Hematopoietic multipotent progenitor cell treated with erythropoietin and hydrocortisone succinate and interleukin-3 and kit ligand, for 4 days (in vitro differentiated cells): ENCODE measurements at places on chromosomes 11 and 22.
A peak's percentile ranks its signal among the peaks of the same experiment; 100 is the strongest.

DNA sequence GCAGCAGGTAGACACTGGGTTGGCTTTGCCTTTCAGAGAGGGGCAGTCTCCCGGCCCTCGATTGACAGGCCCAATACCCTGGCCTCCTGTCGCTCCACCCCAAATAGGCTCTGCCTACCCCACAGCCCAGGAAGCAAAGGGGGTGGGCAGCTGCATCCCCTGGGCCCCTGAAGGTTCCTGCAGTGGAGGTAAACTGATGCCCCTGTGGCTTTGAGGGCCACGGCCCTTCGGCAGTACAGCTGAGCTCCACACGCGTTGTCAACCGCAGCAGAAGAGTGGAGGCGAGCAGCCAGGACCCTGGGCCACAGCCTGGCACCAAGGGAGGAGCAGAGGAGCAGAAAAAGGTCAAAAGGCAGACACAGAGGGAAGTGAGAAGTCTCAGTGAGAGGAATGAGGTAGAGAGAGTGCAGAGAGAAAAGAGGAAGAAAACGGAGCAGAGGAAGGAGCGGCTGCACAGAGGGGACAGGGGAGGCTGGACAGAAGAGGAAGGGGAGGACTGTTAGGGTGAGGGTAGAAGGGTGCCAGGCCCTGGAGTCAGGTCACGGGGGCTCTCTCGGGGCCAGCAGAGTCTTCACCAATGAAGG lies 64.0 kb downstream of the SLC22A12 start:
- peak; percentile 72 for DNase-seq

GRCh38 chr11:57210781-57211180 lies 26.3 kb downstream of the APLNR start:
- DNase-seq: no peak

GRCh38 chr11:12854829-12855228 lies 154.3 kb upstream of the RASSF10 start:
- no peak for DNase-seq

DNA sequence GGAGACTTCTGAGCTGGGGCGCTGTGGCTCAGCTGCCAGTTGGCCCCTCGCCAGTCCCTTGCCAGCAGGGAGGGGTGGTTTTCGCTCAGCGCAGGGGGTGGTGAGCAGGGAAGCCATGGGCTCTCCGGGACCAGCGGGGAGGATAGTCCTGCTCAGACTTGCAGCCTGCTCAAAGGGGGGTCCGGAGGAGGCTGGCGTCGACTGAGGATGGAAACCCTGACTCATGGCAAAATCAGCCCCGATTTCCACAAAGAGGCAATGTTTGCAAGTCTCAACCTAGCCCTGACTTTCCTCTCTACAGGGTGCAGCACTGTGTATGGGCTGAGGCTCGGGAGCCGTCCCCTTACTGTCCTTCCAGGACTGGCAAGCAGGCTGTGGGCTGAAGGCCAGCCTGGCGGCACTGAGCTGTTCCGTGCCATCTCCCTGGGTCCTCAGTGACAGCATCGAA lies 35.1 kb downstream of the FBLN1 start:
- DNase-seq: no peak

DNA sequence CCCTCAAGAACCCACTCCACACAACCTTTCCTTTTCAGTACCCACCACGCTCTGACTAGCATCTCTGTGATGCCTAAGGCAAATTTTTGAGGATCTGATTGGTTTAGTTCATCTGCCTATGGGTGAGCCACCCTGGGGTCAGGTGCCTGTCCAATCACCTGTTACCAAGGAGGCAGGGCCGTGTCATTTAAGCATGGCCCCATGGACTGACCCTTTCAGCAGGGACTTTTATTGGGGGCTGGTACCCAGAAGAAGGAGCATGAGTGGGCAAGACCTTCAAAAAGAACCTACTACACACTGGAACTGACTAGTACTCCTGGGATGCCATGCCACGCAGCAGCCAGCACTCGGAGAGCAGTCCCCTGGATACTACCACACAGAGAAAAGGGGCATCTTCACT lies 28.4 kb downstream of the C11orf91 start:
- no peak for DNase-seq

DNA sequence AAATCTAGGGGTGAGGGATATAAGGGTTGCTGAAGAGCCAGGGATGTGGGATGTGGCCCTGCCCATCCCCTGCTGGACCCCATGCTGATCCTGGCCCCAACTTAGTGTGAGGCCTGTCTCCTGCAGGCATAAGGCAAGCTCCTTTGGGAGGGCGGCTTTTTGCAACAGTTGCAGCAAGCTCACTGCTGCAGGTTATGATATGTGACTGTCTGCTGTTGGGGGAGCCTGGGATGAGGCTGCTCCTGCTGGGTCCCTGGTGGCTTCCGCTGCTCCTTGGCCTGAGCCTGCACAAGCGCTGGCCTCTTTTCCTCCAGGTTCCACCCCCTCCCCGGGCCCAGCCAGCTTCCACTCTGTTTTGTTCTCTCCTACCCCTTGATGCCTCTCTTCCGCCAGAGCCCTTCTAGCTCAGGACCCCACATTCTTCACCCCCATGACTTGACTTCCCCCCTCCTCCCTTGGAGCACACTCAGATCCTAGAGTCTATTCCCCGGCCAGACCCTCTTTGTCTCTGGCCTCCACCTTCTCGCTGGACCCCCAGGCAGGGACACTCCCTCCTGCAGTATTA lies 35.0 kb upstream of the SYT13 start:
- DNase-seq: no peak

GRCh38 chr11:74683279-74683871 lies 47.9 kb downstream of the CHRDL2 start:
- DNase-seq: peak; percentile 32

- DNase-seq: no peak
Measured at GRCh38 chr11:75593286-75593915, 31.3 kb downstream of the SERPINH1 start.

DNA sequence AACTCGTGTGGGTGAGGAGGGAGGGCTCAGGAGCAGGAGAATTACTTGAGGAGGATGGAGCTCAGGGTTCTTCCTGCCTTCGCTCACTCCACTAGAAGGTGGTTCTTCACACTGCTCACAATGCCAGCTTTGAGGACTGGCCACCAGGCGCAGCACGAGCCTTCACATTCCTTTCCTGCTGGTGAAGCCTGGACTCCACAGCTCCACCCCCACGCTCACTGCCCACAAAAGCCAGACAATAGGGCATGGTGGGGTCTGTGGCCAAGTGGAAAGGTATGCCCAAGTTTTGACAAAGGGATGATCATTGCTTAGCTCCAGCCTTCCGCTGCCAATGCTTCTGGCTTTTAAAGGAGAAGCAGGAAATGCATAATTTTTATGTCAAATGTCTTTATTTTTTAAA lies 58.0 kb upstream of the FADD start:
- DNase-seq: no peak

DNA sequence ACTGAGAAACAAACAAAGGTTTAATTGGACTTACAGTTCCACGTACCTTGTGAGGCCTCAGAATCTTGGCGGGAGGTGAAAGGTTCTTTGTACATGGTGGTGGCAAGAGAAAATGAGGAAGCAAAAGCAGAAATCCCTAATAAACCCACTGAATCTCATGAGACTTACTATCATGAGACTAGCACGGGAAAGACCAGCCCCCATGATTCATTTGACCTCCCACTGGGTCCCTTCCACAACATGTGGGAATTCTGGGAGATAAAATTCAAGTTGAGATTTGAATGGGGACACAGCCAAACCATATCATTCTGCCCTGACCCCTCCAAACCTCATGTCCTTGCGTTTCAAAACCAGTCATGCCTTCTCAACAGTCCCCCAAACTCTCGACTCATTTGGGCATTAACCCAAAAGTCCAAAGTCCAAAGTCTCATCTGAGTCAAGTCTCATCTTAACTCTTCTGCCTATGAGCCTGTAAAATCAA lies 617.4 kb downstream of the CNTN5 start:
- no peak for DNase-seq

DNA sequence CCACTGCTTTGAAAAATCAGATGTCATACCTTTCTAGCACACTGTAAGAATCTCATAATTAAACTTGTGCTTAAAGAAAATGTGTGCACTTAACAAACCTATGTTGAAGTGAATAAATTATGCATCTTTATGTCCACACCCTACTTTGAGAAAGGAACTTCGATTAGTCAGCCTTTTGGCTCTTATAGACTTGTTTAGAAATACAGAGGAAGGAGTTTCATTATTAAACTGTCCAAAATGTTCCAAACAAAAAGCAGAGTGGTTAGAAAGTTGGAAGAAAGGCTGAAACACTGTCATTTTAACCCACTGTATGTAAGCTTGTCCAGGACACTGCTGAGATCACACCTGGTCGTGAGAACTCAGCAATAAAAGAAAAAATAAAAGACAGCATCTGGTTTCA lies 863.2 kb upstream of the CHORDC1 start:
- no peak for DNase-seq

GRCh38 chr22:24323695-24324094 lies 53.1 kb downstream of the SPECC1L start:
- DNase-seq: no peak

GRCh38 chr11:119904531-119905035 lies 175.6 kb upstream of the NECTIN1 start:
- no peak for DNase-seq

- no peak for DNase-seq
Measured at GRCh38 chr11:132373405-132374143, 1003.2 kb downstream of the NTM start.

GRCh38 chr11:95363164-95363563 lies 132.2 kb upstream of the SESN3 start:
- DNase-seq: peak; percentile 17

- DNase-seq: no peak
Measured at GRCh38 chr11:97354576-97354975, 964.8 kb downstream of the JRKL start.

DNA sequence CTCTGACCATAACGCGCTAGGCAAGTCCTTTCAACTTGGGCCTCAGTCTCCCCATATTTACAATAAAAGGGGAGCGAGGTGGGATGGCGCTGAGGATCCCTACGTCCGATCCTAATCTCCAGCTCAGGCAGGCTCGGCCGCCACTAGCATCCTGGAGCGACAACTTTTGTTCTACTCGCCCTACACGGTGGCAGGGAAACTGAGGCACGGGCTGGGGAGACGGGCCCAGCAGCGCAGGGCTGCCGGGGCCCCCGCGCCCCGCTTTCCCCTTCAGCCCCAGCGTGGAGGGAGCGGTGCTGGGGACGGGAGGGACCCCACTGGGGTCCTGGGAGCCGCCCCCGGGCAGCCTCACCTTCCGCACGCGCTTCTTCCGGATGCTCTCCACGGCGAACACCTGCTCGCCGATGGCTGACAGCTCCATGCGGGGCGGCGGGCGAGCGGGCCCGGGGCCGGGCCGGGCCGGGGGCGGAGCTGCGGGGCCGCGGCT lies 413 bp downstream of the CBX7 start:
- DNase-seq: no peak

DNA sequence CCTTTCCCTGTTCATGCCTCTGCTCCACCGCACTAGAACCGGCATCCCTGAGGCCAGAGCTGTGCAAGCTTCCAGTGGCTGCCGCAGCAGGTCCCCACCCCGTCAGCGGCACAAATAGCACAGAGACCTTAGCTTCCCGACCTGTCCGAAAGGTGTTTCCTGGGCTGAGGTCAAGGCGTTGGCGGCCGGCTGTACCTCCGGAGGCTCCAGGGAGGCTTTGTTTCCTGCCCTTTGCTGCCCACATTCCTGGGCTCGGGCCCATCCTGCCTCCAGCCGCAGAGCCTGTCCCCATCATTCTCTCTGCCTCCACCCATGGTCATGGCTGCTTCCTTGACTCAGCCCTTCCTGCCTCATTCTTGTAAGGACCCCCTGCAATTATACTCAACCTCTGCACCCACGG lies 31.2 kb downstream of the ARHGAP8 start:
- DNase-seq: no peak

DNA sequence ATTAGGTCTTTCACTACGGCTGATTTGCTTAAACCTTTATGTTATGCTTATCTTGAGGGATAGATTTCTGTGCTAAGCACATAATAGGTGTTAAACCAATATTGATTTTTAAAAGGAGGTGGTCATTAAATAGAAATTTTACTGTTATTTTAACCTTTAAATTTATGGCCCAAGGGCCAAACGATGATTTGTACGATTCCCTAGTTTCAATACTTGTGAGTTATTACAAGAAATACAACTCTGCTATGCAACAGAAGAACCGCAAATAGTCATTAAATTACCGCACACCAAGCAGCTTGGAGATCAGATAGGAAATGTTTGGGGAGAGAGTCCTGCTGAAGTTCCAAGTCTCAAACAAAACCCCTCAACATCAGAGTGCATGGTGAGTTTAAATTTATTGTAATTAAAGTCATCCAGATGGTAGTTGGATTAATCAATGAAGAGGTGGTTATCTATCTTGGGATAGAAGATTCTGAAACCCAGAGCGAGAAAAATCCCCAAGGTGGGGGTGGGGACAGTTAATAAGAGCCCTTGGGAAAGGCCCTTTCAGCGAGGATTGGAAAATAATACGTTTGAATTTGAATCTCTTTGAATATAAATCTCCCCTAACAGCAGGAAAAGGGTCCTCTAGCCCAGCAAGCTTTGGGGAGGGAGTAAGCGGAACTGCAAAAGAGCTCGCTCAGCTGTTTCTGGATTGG lies 805 bp upstream of the QSER1 start:
- peak; percentile 67 for DNase-seq

GRCh38 chr22:37244922-37245722 lies 1.1 kb upstream of the RAC2 start:
- peak; percentile 61 for DNase-seq

- DNase-seq: no peak
Measured at GRCh38 chr11:66850235-66850587, 6.7 kb upstream of the LRFN4 start.

DNA sequence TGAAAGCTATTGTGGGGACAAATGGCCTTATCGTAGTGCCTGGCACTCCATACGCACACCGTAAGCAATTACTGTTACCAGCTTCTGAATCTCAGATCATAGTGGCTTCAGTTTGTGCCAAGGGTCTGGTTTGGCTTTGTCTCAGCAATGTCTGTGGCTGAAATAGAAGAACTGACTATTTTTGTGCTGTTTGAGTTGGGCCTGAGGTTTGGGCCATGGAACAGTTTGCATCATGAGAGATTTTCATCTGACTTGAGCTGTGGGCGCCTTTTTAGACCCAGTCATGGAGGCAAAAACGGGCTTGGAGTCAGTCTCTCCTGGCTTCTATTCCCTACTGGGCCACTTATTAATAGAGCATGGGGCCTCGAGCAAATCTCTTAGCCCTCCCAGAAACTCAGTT lies 121.1 kb upstream of the CRYBB3 start:
- DNase-seq: no peak

DNA sequence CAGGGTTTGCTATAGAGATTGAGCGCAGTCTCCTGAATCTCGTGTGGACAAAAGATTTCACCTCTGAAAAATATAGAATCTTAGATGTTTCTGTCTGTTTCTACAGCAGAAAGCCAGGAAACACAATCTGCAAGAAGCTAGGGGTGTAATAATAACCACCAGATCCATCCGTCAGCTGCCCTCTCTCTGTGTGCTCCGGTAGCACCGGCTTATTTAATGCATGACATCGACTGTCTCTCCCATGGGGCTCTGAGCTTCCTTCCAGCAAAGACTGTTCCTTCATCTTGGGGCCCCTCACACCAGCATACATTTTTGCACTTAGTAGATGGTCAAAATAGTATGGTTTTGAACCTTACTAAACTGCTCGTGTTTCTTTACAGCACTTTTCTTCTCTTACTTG lies 20.2 kb downstream of the BARX2 start:
- no peak for DNase-seq
